NCI-H2029 treated with DMSO at 0.1 percent for 48 hours (cell line): ENCODE measurements at places on chromosomes 5 and 9.

- DNase-seq: no peak
Measured at GRCh38 chr9:6961845-6962522, 204.2 kb downstream of the KDM4C start.

GRCh38 chr5:83401122-83401731 lies 70.3 kb upstream of the VCAN start:
- DNase-seq: no peak

GRCh38 chr9:22040760-22041159 lies 31.7 kb upstream of the CDKN2B start:
- no peak for DNase-seq

DNA sequence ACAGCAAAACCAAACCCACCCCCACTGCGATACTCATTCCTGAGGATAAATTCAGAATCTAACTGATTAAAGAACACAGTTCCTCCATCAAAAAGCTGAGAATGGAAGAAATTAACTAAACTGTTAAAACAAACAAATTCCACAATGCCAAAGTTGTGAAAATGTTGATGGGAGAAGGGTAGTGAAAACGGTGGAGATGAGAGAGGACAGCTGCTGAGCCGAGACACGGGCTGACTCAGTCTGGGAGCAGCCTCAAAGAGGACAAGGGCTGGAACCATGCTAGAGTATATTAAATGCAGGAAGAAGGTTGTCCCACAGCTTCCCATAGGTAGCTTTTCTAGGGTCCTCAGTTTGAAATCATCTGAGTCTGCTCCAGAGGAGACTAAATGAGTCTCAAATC lies 14.3 kb downstream of the ADAMTS12 start:
- DNase-seq: no peak

DNA sequence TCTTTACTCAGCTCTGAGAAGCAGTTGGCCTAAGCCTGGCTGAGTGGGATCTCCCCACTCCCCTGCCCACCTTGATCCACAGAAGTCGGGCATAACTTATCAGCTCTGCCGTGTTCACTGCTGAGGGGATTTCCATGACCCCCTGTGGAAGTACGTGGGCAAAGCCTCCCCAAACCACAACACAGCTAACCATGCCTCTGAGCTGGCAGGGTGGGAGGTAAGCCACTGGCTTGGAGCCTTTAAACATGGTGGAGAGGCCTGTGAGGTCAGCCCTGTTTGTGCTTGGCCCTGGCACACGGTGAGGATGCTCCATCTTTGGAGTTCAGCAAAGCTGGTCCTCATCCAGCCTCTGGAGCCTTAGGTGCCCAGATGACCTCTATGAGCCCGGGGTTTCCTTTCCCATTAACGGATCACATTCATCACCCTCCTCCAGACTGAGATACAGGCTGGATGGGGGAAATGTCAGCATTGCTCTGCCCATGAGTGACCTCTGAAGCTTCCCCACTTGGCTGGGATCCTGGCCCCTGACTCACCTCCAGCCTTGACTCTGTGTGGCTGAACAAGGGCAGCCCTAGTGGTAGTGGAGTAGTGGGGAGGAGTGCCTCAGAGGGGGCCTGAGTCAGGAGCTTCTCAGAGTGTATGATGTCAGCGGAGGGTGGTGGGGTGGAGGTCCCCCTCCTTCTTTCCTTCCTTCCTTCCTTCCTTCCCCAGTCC lies 6.2 kb downstream of the PDLIM4 start:
- DNase-seq: no peak
